ENCODE measurements at places on chromosomes 2 and 18.

DNA sequence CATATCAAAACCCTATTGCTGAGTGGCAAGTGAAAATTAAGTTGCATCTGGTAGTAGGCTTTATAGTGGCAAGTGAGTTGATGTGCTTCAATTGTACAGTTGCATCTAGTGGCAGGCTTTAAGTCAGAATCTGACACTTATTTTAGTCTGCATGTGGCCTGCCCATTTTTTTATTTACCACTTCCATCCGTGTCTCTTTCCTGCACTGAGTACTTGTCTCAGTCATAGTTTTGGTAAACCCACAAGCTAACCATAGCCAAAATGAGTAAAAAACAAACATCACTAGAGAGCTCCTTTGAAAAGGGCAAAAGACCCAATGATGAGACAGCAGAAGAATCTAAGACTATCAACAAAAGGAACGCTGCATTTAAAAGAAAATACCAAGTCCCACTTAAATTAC lies 96.0 kb upstream of the CRACDL start:
- DNase-seq: no peak

GRCh38 chr2:28633746-28634145 lies 117.9 kb upstream of the PPP1CB start:
- no peak for DNase-seq

DNA sequence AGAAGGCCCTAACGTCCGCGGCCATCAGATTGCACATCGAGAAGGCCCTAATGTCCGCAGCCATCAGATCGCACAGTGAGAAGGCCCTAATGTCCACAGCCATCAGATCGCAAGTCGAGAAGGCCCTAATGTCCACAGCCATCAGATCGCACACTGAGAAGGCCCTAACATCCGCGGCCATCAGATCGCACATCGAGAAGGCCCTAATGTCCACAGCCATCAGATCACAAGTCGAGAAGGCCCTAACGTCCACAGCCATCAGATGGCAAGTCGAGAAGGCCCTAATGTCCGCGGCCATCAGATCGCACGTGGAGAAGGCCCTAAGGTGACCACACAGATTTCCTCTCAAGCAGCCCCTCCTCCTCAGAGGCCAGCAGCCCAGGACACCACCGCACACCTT lies 193.2 kb upstream of the PXDN start:
- DNase-seq: no peak

- no peak for DNase-seq
These were observed 359.6 kb downstream of the NRXN1 start for GRCh38 chr2:50672282-50672681.

DNA sequence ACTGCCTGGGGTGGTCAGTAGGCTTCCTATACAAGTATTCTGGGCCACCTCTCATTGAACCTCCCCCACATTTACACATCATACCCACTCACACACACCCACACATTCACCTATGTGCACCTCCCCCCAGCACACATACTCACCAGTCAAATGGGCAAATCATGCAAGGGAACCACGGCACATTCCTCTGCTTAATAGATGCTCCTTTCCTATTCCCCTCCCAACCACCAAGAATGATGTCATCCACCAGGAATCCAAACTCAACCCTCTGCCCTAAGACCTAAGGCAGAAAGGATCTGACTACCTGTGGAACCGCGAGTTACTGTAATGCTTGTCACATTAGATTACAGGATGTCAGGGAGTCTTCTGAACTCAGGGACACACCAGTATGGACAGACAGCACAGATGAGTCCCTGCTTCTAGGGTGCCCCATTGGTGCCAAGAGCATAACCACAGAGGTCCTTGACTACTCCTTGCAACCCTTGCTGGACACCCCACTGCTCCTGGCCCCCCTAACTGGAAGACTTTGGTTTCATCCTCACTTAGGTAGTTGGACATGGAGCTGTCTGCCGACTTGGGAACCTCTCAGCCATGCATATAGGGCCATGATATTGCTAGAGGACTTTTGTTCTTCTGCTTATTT lies 21.5 kb upstream of the CAB39 start:
- no peak for DNase-seq

GRCh38 chr2:202031246-202031951 lies 2.3 kb upstream of the FZD7 start:
- DNase-seq: no peak

GRCh38 chr2:28755421-28755820 lies 3.8 kb downstream of the PPP1CB start:
- no peak for DNase-seq

- no peak for DNase-seq
These were observed 158.5 kb downstream of the CDCA7 start for GRCh38 chr2:173513107-173513727.

DNA sequence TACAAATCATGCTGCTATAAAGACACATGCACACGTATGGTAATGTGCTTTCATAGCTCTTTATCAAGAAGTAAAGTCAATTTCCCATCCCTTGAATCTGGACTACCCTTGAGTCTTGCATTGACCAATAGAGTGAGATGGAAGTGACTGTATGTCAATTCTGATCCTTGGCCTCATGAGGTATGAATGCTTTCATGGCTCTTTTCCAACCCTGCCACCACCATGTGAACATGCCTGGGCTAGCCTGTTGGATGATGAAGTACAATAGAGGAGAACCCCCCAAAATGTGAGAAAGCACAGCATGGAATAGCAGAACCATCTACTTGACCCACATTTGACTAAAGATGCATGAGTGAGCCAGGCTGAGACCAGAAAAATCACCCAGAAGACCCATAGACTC lies 237.0 kb downstream of the NYAP2 start:
- no peak for DNase-seq

- DNase-seq: no peak
These were observed 74.7 kb downstream of the MERTK start for GRCh38 chr2:111972955-111973565.

DNA sequence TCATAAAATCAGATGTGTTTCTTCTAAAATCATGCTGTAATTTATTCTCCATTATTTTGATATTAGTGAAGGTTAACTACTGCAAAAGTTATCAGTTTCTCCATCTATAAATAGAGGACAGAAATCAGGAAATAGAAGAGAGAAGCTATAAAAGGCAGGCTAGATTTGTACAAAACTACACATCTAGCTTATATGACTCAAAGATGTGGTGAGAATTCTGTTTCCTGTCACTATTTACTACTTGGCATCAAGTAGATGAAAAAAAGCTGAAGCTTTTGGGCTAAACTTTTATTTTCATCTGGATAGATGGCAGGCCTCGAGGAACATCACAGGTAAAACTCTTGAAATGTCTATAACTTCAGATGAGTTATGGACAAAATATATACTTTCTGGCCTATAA lies 49.8 kb upstream of the NAB1 start:
- no peak for DNase-seq

DNA sequence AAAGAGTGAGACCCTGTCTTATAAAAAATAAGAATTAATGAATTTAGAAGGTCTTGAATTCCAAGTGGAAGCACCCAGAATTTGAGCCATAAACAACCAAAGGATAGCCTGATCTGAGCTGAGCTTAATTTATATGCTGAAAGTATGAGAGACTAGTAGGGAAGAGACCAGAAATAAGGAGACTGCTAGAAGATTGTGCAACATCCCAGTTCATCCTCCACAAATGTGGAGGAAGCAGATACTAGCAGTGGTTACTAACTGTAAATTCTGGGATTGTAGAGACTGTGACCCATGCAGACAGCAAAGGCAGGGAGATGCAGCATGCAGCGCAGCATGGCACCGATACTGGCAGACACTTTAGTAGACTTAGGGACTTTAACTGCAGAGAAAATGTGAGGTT lies 1.5 kb upstream of the SULT1C2 start:
- no peak for DNase-seq

Measured in natural killer cell (primary cell).